ENCODE measurements at places on chromosomes 11 and 22. TPM values are rescaled to one million over a fixed set of nuclear protein-coding genes. Genes with fewer than 3 reads are reported as not detected.

LRRC32 gene
- polyA plus RNA-seq: 13.7 TPM

MMP8 gene
- polyA plus RNA-seq: 0.11 TPM

HIC2 gene
- polyA plus RNA-seq: 2.1 TPM

HMBS gene
- 59.5 TPM for polyA plus RNA-seq

DNA sequence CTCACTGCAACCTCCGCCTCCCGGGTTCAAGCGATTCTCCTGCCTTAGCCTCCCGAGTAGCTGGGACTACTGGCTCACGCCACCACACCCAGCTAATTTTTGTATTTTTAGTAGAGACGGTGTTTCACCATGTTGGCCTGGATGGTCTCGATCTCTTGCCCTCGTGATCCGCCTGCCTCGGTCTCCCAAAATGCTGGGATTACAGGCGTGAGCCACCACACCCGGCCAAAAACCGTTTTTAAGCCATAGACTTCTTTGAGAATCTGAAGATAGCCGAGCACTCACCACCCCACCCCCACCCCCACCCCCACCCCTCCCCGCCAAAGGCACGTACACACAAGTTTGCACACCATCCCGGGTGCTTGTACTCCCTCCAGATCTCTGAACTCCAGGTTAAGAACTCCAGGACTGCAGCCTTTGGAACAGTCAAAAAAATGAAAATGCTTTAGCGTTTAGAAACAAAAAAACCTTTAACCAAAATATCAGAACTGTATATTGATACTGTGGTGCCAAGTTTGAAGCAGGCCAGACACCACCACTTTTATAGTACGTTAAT is 1.5 kb downstream of the CRKL start:
- H3K27me3 ChIP-seq: no peaks in the 10 kb centered on the region
- DNase-seq: no peak
- H3K4me3 ChIP-seq: peak overlapping the region; percentile 87
- H3K36me3 ChIP-seq: no peaks in the 10 kb centered on the region

GRCh38 chr22:30445438-30446145 is 20.0 kb downstream of the MTFP1 start:
- H3K4me1 ChIP-seq: peaks cover 5% of the 10 kb centered on the region
- peak; percentile 39 for DNase-seq
- no peak overlapping the region for H3K27ac ChIP-seq

GRCh38 chr11:124301548-124301947 is 12.2 kb downstream of the OR8D1 start:
- H3K4me1 ChIP-seq: peaks cover 2% of the 10 kb centered on the region
- H3K4me3 ChIP-seq: no peak overlapping the region
- H3K27me3 ChIP-seq: no peaks in the 10 kb centered on the region
- peak; percentile 54 for DNase-seq

GRCh38 chr11:69443138-69443967 is 38.1 kb upstream of the LINC01488 start:
- H3K27me3 ChIP-seq: no peaks in the 10 kb centered on the region
- H3K36me3 ChIP-seq: no peaks in the 10 kb centered on the region
- peak overlapping the region; percentile 95 for H3K27ac ChIP-seq

- H3K27me3 ChIP-seq: no peaks in the 10 kb centered on the region
- no peak overlapping the region for H3K4me3 ChIP-seq
- H3K4me1 ChIP-seq: peaks cover 8% of the 10 kb centered on the region
Observed at GRCh38 chr11:1299621-1300020, 9.8 kb downstream of the TOLLIP start.
